ENCODE measurements at places on chromosomes 11 and 22.

DNA sequence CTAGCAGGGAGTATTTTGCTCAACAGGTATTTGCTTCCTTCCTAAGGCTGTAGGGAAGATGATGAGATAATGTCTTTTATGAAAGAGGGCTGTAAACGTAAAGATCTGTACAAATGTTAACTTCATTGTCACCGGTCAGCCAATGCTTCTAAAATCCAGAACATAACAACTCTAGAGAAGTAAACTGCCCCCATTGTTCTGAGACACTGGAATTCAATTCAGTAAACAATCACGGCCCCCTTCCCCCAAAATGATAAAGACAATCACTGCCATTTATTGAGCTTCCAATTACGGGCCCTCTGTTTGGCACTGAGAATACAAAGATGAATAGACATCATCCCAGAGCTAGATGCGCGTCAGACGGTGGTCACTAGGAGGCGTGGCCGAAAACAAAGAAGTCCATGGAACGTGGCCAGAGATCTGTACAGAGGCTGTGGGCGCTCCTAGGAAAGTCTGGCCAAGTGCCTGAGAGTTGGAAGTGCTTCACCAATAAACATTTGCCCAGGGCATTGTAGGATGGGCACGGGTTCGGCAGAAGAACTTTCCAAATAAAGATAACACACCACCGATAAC, 576 bp downstream of the TMEM258 start:
- peak; percentile 90 for DNase-seq

DNA sequence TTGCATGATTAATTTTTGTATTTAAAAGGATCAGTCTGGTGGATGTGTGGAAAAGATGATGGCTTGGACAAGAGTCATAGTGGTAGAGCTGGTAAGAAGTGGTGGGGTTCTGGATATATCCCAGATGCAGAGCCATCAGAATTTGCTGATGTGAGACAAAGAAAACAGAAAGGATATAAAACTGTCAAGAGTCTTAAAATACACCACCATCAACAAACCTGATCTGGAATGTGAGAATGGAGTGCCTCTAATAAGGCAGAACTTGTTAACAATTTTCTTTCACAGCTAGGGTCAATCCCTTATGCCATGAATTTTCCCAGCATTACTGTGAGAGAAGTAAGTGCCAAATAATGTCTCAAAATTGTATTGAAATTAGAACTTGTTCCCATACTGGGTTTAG, 215.4 kb downstream of the METTL15 start:
- no peak for DNase-seq

DNA sequence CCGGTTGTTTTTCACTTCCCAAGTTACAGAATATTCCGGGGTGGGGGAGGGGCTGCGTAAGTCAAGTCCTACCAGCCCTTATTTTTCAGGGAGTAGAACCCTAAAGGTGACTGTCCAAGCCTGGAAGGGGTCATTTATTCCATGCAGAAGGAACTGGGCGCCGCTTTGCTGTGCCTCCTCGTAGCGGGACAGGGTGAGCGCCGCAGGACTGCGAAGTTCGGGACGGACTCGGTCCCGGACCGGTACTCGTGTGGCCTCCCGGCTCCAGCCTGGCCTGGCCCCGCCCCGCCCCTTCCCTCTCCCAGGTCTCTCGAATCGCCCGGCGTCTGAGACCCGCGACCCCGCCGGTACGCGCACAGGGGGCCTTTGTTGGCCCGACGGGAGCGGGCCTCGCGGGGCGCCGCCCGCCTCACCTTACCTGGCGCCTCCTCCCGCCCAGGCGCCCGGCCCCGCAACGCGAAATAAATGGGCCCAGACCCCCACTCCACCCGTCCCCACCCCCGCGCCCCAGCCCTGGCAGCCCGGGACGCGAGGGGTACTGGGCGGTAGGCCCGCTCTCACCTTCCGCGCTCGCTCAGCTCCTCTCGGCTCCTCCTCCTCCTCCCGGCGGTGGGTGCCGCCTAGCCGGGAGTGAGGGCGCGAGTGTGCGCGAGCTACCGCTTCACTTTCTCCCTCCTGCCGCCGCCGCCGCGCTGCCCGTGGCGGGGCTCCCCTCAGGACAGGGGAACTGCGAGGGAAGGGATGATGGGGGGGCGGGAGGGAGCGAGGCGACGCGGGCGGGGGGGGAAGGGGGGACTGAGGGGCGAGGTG, 698 bp downstream of the PAK1 start:
- peak; percentile 40 for DNase-seq

GRCh38 chr11:120579611-120580031, 68.1 kb downstream of the GRIK4 start:
- DNase-seq, result no peak

- DNase-seq, result no peak
These were observed 111.2 kb downstream of the MICAL3 start for GRCh38 chr22:17912945-17913721.

GRCh38 chr11:15192005-15192556, 77.4 kb downstream of the INSC start:
- no peak for DNase-seq

GRCh38 chr11:68890490-68891231, 13.0 kb downstream of the MRPL21 start:
- DNase-seq, result no peak

GRCh38 chr11:17386331-17387084, 2.0 kb downstream of the KCNJ11 start:
- peak; percentile 61 for DNase-seq

DNA sequence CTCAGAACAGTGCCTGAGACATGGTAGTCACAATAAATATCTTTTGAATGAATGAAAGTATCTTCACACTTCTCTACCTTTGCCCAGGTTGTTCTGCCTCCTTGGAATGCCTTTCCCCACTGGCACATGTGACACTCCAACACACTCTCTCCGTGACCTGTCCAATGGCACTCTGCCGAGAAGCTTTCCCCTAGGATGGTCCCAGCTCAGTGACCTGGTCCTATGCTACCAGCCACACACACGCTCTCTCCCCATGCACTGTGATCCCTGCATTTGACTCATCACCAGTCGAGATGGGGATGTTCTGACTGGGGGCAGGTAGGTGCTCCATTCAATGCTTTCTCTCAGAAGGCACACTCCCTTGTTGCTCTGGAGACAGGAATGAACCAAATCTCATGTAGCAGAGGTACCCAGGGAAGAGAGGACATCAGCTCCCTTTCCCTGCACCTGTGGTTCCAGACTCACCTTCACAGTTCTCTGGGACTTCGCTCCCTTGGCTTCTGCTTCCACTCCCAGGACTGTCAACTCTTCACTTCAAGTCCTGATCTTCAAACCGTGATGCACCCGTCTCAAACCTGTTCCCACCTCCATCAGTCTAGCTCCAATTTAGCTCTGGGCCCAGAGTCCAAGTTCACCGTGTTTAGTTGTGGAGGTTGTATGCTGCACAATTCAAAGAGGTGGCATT, 30.7 kb upstream of the LMO1 start:
- no peak for DNase-seq

DNA sequence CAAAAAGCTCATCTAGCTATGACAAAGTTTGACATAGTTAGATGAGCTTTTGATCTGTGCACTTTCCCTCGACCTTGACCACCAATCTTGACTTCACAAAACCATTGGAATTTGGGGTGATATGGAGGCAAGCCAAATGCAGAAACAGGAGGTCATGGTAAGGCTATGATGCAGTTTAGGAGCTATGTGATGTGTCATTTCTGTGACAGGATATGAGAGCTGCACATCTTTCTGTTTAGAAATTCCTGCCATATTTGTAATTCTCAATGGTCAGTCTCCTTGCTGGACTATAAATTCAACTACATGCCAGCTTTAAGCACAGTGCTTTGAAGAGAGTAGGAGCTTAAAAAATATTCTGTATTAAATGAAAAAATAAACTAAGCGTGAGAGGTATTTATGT, 12.9 kb downstream of the OR51B6 start:
- no peak for DNase-seq

- no peak for DNase-seq
These were observed 134.6 kb downstream of the CCDC34 start for GRCh38 chr11:27228232-27228905.

- no peak for DNase-seq
These were observed 61.9 kb upstream of the RDX start for GRCh38 chr11:110358336-110358735.

All from HuH-7.5 (cell line).